ENCODE measurements at places on chromosomes 5 and 9.

GRCh38 chr5:87872986-87873385 is 395.7 kb downstream of the TMEM161B start:
- DNase-seq: peak; percentile 51

GRCh38 chr9:98600631-98601030 is 108.1 kb downstream of the GABBR2 start:
- DNase-seq: no peak

DNA sequence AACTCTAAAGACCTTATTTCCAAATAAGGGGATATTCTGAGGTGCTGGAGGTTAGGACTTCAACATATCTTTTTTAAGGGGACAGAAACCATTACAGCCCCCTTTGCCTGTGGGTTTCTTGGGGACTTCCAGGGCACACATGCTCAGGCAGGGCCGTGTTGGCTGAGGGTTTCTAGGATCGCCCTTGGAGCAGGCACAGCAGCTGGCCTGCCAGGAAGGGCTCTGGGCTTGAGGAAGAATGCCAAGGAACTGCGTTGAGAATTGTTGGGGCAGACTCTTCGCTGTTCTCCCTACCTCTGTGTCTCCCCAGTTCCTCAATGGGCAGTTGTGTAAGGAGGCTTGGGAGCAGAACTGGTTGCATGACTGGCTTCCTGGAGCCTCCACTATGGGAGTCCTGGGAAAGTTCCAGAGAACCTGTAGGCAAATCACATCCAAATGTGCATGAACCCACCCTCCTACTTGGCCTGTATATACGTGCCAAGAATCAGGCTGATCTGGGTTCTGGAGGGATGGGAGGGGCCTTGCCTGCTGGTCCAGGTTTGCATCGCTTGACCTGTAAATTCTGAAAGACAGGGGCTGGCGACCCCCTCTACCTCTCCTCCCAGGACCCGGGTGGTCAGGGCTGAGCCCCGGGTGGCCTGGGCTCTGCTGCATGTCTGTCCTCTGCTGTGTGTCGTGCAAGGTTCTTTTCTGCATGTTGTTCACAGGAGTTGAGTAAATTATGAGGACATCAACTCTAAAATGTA is 65.5 kb downstream of the HSPA4 start:
- DNase-seq: peak; percentile 28

- no peak for DNase-seq
Measured at GRCh38 chr5:176388003-176388443, 375 bp downstream of the NOP16 start.

DNA sequence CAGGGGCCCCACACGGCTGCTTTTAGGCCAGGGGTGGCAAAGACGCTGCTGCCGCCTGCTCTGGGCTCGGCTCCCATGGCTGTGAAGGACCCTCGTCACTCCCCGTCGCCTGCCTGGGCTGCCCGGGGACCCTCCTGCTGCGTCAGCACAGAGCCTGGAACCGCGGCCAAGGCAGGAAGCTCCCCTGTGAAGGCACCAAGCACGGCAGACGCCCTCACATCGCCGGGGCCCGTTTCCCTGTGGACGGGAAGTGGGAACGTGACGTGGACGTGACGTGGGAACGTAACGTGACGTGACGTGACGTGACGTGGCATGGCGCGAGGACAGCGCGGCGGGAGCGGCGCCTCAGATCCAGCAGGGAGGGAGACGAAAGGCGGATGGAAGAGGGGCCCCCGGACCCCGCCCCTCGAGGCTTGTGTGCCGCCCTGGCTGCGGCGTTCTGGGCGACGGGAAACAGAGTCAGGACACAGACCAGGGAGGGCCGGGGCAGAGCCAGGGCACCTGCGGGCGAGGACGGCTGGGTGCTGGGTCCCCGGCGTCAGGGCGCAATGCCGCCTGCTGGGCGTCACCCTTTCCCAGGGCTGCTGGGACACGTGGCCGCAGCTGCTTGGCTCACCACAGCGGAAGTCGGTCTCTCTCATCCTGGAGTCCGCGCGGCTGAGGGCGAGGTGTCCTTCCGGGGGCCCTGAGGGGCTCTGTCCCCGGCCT is 53.1 kb downstream of the MRPL36 start:
- DNase-seq: peak; percentile 40

- DNase-seq: no peak
Measured at GRCh38 chr5:55540525-55540924, 5.8 kb upstream of the PLPP1 start.

GRCh38 chr9:108636013-108636412 is 219.8 kb downstream of the ACTL7B start:
- DNase-seq: no peak

- DNase-seq: no peak
Measured at GRCh38 chr5:28603869-28604268, 1565.5 kb upstream of the CDH9 start.

DNA sequence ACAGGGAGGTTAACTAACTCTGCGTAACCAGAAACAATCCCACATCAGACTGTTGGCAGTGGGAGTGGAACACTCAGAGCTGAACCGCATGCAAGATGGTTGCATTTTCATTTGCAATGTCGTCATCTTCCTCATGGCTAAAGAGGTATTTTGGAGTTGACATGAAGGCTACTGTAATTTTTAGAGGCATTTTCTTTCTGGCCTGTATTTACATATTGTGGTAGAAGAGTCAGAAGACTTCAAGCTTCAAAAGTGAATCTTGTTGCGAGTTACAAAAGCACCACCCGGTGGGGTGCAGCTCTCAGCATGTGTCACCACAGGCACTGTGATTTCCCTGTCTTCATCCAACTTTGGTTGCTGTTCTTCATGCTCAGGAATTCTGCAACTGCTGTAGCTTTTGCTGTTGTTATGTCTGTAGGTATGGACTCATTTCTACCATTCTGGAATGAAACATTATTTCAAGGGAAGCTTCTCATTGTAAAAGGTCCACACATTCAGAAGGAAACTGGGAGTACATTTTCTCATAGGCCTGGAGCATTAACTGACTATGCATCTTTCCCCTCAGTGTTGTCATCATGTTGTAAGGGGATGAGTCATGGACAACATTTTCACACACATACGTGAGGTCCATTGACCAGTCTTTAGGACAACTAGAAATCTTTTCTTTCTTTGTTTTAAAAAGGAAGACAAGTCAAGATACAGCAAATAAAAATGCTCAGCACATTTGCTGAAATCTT is 35.4 kb upstream of the GDNF start:
- no peak for DNase-seq

DNA sequence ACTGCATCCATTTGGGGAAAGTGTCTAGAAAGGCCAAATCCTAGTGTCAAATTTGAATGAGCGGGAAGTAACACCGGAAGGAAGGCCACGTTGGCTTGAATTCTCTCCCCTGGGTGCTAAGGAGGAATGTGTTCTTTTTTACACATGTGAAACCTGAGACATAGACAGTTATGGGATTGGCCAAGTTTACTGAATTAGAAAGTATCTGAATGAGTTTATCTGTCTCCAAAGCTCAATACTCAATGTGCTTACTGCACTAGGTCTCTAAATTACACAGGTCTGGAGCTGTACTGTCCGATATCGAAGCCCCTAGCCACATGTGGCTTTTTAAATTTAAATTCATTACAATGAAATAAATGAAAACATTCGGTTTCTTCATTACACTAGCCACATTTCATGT is 6.0 kb downstream of the DMRT1 start:
- no peak for DNase-seq
